Right ventricle myocardium superior (tissue), 1 donor: ENCODE measurements at places on chromosomes 6 and 20. TPM values are rescaled to one million over a fixed set of nuclear protein-coding genes. Genes with fewer than 3 reads are reported as not detected.

DNA sequence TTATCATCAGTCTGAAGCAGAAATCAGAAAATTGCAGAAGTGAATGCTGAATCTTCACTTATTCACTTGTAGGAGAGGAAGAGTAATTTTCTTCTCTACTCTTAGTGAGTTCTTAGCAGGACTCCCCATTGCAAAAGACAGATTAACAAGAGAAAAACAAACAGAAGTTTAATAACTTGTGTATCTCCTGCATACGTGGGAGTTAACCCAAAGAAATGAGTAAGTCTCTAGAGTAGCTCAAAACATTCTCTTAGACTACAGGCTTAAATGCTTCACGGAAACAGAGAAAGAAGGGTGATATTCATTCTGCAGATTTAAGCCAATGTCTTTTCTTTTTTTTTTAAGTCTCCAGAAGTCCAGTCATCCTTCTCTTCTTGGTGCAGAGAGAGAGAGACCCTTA lies 97.9 kb upstream of the TMEM181 start:
- no peak for DNase-seq

- DNase-seq: no peak
Measured at GRCh38 chr20:51542033-51542570, 417 bp downstream of the NFATC2 start.

- DNase-seq: no peak
Measured at GRCh38 chr6:87798393-87799278, 96.6 kb upstream of the AKIRIN2 start.

DNA sequence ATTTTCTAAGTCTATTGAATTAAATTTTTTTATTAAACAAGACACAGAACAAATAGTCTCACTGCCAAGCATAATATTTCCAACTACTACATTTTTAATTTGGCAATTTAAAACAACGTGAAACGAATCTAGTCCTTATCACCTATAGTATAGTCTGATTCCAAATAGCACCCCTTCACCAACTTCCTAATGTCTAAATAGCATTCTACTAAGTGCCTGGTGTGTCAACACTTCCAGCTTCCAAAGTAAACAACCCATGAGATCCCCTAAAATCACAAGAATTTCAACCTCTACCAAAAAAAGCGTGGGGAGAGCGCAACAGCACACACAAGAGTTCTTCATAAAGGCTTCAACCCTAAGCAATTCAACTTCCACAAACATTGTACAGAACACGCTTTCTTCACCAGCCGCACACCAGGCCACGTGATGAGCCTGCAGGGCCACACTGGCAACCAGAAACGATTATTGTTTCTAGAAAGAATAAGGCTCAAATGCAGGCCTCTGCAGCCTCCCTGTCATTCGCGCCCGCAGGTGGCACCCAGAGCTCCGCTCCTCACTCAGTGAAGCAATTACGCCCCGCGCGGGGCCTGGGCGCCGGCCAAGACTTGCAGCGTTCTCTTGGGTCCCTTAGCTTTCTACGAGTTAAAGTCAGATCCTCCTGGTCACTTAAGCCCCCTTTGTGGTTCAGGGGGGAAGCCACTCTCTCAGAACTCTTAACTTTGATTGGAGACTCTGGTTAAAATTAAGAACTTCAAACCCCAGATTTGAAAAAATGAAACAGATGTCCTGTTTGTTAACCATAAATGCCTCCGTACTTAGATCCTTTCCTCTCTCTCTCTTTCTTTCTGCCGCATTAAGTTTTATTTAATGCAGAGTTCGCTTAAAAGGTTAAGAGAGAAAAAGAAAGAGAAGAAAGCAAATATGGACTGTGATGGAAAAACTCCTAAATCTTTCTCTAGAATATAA lies 18.3 kb downstream of the SIM1 start:
- DNase-seq: no peak

GRCh38 chr6:116307001-116307400 lies 27.3 kb upstream of the TSPYL1 start:
- DNase-seq: no peak

DNA sequence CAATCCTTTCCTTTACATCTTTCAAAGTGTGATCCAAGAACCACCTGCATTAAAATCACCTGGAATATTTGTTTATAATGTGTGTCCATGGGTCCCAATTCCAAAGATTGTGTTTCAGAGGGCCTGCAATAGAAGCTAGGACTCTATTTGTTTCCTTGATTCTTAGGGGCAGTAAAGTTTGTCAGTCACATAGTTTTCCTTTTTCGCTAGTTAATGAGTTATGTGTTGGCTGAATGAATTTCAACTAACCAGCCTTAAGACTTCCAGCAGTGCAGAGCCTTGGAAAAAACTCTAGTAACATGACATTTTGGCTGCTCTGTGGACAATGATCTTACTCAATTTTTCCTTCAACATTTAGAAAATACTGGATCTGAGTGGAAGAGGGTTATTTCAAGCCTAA lies 11.3 kb downstream of the FAM217A start:
- DNase-seq: no peak

Gene SIRPB2
- 3.1 TPM for total RNA-seq

Gene GNAS-AS1
- total RNA-seq: 0.13 TPM
